ENCODE measurements at places on chromosomes 12 and 14. TPM values are rescaled to one million over a fixed set of nuclear protein-coding genes. Genes with fewer than 3 reads are reported as not detected.

GRCh38 chr14:94041551-94042346 is 15.6 kb downstream of the OTUB2 start:
- no peak for DNase-seq

- no peak for DNase-seq
Observed at GRCh38 chr12:18612971-18613370, 124.8 kb downstream of the PLCZ1 start.

DNA sequence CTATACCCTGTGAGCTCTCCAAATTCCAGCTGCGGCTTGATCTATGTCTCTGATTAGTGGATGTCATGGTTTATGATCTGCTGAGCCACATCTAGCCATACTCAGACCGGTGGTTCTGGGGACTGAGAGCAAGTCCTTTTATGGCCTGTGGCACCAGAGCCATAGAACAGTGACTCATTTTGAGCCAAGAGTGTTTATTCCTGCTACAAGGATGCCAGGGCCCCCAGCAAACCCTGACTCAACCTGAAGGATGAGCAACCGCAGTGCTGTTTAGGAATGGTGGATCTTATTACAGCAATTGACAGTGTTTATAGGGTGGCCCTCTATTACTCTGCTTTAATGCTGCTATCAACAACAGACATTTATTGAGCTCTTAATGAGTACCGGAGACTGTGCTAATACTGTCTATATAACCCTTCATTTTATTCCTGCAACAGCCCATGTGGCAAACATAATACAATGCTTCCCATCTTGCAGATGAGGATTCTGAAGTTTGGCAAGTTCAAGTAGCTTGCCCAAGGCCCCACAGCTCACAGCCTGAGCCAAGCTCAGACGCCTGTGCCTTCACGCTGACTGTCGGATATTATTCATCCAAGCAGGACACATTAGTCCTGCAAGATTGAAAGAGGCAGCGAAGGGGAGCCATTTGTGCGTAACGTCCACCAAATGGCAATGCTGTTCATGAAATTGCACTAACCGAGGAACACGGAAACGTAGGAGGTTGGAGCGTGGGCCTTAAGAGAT is 273.6 kb upstream of the PWP1 start:
- peak; percentile 63 for DNase-seq

GRCh38 chr12:109775172-109775881 is 57.9 kb downstream of the TRPV4 start:
- DNase-seq: peak; percentile 48

DNA sequence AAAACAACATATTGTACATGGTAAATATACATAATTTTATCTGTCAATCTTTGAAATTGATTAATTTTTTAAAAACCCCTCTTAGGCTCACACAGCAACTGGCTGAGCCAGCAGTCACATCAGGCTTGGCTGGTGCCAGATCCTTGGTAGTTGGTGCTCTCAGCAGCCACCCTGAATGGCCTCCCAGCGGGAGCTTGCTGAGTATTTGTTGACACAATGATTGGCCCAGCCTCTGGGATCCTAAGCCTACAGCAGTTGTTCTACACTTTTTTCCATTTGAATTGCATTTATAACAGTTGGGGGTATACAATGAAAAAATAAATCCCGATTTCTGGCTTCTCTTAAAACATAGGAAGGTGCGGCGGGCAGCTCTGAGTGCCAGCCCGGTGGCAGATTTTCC is 11.1 kb downstream of the PRKAB1 start:
- DNase-seq: no peak

- DNase-seq: no peak
Observed at GRCh38 chr12:60223242-60223641, 627.4 kb downstream of the SLC16A7 start.

GRCh38 chr12:93127582-93128331 is 198.7 kb upstream of the EEA1 start:
- DNase-seq: peak; percentile 80

DNA sequence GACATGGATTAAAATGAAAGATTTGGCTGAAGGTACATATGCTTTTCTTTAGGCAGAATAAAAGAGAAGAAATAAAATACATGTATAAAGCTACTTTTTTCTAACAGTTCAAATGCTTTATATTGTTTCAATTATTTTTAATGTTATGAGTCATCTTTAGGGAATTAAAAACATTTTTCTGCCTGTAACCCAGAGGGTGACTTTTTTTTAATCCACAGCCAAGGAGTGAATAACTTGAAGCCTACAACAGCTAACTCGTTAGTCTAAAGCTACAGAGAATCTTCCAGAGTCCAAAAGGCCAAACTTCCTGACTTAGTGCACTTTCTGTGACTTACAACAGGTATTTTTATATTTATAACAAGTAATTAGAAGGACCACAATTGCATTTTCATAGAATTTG is 151.6 kb downstream of the SEC23A start:
- no peak for DNase-seq

DNA sequence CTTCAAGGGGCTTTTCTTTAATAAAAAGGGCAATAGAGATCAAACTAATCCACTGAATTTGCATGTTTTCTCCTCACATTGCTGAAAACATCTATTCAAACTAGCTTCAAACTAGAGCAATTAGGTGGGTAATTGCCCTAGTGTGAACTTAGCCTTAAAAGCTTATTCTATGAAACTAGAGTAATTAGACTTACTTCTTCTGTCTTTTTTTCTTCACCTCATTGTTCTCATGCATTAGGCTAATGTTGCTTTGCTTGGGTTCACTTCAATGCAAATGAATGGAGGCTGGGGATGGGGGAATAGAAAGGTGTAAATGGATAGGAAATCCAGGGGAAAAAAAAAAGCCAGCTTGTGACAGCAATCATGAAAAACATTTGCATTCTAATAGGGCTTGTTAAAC is 414.8 kb upstream of the LMO3 start:
- DNase-seq: no peak

DNA sequence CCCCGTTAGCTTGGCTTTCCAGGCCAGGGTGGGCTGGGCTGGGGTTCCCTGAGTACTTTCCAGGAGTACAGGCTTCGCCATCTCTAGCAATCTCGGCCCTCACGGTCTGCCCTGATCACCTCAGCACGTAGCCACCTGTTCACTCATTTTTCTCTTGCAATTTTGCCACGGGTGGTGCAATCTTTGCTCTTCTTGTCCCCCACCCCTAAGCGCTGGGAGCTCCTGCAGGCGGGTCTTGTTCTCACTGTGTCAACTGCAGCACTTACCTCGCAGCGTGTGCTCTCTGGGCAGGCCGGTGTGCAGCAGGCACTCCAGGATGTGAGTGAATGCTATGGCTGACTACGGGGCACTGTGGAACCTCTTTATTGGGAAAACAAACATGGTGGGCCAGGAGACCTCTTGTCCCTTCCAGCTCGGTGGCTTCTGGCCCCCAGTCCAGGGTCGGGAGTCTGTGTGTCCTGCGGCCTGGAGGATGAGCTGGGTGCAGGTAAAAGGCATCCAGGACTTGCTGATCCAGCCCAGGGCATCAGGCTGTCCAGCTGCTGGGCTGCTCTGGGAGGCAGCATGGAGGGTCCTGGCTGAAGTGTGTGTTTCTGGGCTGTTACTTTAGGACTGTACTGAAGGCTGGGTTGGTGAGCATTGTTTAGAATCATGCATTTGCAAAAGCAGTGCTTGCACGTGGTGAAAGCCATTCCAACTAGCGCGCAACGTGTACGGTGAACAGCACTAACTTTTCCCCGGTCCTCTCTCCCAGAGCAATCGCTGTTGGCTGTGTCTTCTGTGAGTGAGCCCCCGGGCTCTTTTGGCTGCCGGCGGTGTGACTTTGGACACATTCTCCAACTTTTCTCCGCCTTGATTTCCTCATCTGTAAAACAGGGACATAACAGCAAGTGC is 1.5 kb upstream of the ULK1 start:
- no peak for DNase-seq

DNA sequence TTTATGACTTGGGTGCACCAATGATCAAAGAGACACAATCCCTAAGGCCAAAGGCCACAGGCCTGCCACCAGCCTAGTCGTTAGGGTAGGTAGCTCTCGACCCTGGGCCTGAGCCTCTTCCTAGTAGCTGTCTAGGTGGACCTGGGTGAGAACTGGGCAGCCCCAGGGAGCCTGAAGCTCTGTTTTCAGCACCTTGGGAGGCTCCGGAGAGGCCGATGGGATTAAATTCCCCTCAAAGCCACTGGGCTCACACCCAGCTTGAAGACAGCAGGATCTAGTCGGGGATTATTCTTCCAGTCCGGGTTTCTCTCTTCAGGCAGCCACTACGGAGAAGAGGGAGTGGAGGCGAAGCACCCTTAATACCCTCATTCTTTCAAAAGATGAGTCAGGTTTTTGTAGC is 79.8 kb downstream of the TMEM260 start:
- no peak for DNase-seq

- no peak for DNase-seq
Observed at GRCh38 chr12:113612076-113612728, 140.5 kb upstream of the LHX5 start.

- DNase-seq: no peak
Observed at GRCh38 chr12:96196781-96197180, 2.6 kb downstream of the ELK3 start.

DNA sequence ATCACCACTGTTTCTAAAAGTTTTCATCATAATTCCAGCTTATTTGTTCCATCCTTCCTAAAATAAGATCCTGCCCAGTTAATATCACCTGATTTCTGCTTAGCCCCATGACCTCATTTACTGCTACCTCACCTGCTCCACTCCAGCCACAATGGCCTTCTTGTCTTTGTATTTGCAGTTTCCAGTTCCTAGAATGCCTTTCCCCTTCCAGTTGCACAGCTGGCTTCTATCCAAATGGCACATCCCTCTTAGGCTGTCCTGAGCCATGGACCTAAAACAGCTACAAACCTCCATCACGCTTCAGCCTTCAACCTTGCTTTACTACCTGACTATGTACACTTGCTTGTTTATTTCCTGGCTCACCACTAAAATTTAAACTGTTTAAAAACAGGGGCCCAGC is 6.5 kb upstream of the LGMN start:
- no peak for DNase-seq

DNA sequence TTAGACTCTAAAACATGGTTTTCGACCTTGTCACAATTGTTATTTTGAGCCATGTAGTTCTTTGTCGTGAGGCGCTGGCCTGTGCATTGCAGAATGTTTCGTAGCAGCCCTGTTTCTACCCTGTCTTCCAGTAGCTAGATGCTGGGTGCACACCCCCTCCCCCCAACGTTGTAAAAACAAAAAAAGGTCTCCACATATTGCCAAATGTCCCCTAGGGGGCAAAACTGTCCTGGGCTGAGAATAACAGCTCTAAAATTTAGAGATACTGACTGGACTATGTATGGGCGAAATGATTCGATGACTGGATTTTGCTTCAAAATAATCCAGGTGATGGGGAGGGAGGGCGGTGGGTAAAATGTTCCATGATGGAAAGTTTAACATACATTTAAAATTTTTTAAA is 126.1 kb upstream of the FUT8 start:
- DNase-seq: no peak

- peak; percentile 87 for DNase-seq
Observed at GRCh38 chr14:68468437-68469207, 324.2 kb downstream of the ZFP36L1 start.

- no peak for DNase-seq
Observed at GRCh38 chr12:47757840-47758583, 668 bp downstream of the RAPGEF3 start.

DNA sequence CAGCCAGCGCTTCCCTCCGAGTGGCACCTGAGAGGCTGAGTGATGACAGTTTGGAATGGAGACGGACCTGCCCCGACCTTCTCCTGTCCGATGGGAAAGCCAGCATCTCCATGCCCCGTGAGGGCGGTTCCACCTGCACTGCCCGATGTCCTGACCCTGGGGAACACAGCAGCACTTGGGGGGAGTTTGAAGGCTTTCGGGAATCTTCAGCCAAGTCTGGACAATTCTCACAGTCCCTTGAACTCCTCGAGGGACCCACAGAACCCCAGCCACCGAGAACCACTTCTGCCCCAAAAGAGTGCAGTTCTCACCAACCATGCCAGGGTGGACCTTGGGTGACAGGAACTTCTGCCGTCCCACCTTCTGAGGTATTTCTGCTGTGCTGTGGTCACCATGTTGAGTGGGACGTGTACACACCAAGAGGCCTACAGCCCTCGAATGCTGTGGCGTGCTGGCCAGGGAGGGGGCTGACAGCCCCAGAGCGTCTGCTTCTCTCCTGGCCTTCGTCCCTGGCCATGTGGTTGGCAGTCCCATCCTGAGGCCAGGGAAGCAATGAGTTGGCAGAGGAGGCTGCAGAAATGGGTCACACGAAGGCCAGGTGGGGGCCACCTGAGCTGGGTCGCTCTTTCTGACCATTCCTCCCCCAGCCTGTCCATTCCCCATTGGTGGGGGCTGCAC is 1.0 kb downstream of the CLBA1 start:
- no peak for DNase-seq

- peak; percentile 72 for DNase-seq
Observed at GRCh38 chr14:68506021-68506644, 286.7 kb downstream of the ZFP36L1 start.

- DNase-seq: no peak
Observed at GRCh38 chr14:53900499-53900898, 56.1 kb downstream of the BMP4 start.

DNA sequence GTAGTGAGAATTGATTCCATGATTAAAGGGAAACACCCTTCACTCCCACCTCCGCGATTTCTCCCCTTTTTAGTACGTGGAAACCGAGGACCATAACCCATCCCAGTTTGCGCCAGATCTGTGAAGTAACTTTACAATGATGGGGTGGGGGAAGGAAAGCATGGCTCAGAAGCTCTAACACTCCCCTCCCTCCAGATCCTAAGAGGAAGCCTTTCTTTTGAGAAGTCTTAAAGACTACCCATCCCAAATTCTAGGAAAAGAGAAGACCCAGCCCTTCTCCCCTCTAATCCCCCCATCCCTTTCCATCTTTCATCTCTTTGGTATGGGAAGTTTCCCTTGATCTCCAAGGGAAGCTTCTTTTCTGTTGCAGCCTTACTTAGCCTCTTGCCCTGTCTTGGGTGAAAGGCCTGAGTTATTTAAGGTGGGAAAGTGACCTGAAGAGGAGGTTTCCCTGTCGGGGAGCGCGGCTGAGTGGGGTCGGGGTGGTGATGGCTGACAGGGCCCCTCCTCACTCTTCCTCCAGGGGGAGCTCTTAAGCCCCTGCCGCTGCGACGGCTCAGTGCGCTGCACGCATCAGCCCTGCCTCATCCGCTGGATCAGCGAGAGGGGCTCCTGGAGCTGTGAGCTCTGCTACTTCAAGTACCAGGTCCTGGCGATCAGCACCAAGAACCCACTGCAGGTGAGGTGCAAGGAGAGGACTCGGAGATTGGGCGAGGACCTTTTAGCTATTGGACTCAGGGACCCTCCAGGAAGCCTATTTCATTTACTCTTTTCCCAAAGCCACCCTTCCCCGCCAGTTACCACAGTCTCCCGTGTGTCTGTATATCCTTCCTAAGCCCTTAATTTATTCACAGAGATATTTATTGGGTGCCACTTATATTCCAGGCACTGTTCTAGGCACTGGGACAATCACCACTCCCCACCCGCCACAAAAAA is 1.8 kb downstream of the MARCHF9 start:
- no peak for DNase-seq

GRCh38 chr14:95951359-95951758 is 74.7 kb downstream of the TUNAR start:
- DNase-seq: no peak

The KLHL33 gene
- not detected for total RNA-seq

The SLC38A2 gene
- 385 TPM for total RNA-seq

The TOMM20L gene
- total RNA-seq: not detected

The ASPG gene
- total RNA-seq: 0.14 TPM

The CLBA1 gene
- 7.4 TPM for total RNA-seq

The GCH1 gene
- 4.4 TPM for total RNA-seq

The DPY19L2 gene
- total RNA-seq: 2.8 TPM

The NTF3 gene
- not detected for total RNA-seq

The CISTR gene
- not detected for total RNA-seq

The TSPAN11 gene
- not detected for total RNA-seq

The RNASE7 gene
- total RNA-seq: 17.1 TPM
